ENCODE measurements at places on chromosomes 11 and 22.

DNA sequence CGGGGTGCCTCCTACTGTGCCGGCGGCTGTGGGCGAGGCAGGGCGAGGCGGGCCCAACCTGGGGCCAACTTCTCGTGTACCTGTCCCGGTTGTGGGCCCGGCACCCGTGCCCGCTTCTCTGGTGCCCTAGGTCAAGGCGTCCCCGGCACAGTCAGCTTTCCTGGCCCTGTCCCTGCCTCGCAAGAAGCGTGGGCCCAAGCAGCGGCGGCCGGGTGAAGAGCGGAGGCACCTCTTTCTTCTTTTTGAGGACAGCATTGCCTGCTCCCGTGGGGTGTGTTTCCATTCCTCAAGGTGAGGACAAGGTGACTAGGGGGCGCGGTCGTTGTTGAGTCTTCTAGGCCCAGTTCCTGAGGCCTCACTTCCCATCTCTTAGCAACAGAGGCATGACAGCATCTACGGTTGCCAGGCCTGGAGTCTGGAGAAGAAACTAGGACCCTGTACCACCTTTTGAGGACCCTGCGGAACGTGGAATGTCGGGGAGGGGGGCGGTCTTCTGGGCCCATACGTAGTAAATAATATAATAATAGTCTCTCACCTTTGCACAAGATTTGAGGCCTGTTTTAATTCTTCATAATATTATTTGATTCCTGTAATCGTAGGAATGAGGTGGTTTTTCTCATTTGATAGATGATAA is 418 bp downstream of the ACO2 start:
- no peak for DNase-seq

DNA sequence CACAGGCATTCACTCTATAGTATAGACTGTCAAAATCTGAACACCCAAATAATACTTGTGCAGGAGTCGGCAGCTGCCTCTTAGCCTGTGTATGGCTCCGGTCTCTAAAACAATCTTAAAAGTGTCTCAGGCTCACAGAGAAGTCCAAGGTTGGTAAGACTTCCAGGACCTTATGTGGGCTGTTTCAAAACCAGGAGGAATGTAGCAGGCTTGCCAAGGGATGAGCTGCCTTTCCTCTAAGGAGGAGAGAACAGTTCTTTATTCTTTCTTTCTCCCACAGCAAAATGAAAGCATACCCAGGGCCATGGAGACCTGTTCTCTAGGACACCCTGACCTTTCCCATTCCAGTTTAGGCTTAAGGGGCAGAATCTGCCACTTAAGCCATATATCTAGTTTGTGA is 176.5 kb downstream of the TRPC6 start:
- peak; percentile 82 for DNase-seq

GRCh38 chr11:13104619-13105236 is 95.6 kb downstream of the RASSF10 start:
- DNase-seq, result no peak

DNA sequence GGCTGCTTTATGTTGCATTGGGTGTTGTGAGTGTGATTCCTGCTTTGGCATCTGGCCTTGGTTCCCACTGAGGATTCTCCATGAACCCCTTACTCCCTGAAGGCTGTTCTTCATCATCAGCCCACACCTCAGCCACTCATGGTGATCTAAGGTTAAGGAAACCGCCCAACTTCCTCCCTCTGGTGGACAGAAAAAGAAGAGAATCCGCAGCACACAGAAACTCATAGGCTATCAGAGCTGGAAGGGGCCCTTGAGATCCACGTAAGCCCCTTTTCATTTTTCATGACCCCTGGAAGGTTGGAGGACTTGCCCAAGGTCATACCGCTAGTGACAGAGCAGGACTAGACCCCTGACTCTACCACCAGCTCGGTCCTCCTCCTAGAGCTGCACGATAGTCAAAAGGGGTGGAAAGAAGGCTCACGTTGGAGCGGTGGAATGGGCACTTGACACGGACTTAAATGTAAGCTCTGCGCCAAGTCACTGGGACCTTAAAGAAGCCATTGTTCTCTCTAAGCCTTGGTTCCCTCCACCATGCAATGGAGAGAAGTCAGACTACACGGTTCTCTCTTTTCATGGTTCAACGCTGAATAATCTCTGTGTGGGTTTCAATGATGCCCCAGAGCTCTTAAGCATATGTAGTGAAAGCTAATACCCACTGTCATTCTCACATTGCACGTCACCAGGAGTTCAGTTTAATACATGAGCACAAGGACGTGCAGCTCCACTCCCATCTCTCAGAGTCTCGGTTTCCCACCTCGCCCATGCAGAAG is 83.6 kb upstream of the CRTAM start:
- no peak for DNase-seq

DNA sequence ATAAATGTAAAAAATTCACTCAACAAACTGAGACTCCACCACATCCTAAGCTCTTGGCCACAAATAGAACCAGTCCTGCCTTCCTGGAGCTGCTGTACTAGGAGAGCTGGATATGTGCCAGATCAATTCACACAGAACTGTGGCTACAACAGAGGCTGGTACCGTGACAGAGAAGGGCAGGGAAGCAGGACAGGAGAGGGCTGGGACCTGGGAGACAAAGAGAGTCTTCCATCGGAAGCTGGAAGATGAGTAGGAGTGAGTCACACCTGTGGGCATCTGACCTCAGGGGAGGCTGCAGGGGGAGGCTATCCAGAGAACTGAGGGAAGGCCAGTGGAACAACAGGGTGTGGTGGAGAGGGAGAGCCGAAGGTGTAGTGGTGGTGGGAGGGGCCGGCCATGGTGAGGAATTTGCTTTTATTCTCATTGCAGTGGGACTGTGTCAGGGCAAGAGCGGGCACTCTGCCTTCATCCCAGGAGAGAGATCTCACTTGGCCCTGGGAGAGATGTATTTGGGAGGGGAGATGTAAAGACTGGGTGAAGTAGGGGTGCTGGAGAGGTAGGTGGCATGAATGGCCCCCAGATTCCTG is 1.9 kb upstream of the LTBP3 start:
- DNase-seq, result no peak

DNA sequence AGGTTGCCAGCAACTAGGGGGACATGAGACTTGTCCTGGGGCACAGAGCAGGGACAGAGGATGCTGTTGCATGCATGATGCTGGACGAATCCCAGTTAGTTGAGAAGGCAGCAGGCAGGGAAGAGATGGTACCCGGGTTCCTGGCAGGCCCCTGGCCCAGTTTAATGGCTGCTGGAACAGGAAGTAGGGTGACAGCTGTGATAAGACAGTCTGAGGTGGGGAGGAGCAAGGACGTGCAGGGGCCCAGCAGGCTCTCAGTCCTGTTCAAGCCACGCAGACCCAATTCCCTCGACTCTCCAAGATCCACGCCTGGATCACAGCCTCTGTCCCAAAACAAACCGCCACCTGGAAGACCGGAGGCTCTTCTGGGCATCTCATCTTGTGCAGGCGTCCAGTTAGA is 32.0 kb downstream of the LRRC10B start:
- no peak for DNase-seq

DNA sequence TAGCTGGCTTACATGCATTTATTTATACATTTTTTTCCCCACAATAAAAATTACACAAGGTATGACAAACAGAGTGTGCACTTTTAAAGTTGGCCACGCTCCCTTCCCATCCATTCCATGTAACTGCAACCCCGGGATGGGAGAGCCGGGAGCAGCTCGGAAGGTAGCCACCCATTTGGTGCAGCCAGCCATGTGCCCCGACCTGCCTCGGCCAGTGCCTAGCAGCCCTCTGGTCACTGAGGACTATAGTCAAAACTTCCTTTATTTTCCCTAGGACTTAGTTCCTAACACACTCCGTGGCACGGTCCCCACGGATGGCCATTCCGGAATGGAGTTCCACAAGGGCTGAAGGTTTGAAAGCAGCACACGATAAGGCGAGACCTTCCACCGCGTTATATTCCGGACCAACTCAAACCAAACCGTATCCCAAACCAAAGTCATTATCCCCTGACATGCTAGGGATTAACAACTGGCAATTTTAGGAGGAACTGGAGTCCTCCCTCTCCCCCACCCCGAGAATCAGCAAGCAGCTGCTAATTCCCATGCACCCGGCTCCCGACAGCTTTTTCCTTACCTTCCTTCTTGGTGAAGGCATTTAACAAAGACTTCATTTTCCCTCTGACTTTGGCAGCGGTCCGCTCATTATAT is 426.4 kb downstream of the SHANK2 start:
- DNase-seq, result no peak

DNA sequence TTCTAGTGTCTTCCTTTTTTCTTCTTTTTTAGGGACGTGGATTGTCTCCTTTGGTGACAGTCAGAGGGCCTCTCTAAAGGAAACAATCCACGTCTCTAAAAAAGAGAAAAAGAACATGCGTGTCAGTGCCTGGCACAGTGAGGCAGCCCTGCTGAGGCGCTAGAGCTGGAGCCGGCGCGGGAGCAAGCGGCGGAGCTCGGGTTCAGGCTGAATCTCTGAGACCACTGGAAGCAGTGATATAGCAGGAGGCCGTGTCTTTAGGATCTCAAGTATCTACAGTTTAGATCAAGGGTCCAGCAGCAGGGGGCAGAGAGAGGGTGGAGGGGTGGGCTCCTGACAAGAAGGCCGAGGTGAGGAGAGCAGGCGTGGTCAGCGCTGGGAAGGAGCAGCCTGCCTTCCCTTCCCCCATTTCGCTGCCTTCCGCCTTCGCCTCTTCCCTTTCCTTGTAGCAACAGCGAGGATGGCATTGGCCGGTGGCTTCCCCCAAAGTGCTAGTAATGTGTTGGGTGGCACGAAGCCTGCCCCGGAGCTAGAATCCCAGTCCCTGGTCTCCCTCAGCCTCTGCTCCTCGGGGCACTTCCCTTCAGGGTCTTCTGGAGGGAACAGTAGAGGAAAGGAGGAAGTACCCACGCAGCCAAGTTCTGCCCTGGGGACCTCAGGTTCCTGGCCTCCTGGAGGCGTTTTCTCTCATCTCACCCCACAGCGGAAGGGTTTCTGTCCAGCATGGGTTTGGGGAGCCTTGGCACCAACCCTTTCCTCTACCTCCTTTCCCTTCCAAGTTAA is 28.2 kb upstream of the RAB1B start:
- DNase-seq, result no peak

GRCh38 chr11:68687311-68687710 is 3.0 kb downstream of the GAL start:
- DNase-seq, result no peak

DNA sequence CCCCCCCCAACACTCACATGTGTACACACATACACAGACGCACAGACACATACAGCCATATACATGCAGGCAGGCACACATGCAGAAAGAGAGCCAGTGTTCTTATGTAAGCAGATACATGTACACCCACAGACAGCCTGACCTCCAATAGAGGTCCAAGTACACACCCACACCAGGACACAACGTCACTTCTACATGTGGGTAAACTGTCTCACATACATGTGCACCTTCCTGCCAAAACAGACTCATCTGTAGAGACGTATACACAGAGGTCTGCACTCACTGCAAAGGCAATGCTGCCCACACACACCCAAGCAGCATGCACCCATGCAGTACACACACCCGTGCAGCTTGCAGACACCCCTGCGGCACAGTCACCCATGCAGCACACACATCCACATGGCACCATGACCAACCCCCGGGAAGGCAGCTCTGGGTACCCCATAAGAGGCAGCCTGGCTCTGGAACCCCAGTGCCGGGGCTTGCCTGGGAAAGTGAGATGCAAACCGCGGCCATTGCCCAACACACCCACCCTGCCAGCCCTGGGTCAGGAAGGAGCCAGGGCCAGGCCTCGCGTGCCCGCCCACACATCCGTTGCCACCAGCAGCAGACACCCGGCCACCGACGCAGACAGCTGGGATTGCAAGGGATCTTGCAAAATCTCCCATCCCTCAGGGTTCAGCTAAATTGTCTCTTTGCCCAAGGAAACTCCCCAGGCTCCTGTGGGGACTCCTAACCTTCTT is 10.1 kb downstream of the CASTOR1 start:
- DNase-seq, result peak; percentile 71

DNA sequence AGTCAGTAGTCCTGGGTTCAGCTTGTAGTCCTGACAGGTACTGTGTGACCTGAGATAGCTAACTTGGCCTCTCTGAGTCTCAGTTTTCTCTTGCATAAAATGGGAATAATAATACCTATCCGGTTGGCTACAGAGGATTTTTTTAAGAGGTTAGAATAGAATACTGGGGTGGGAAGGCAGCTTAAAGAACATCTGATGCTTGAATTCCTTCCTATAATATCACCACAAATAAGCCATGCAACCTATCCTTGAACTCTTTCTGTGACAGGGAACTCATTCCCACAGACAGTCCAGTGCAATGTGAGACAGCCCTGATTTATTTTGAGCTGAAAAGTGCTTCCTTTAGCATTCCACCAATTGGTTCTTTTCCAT is 110.1 kb downstream of the CCDC81 start:
- DNase-seq, result no peak

DNA sequence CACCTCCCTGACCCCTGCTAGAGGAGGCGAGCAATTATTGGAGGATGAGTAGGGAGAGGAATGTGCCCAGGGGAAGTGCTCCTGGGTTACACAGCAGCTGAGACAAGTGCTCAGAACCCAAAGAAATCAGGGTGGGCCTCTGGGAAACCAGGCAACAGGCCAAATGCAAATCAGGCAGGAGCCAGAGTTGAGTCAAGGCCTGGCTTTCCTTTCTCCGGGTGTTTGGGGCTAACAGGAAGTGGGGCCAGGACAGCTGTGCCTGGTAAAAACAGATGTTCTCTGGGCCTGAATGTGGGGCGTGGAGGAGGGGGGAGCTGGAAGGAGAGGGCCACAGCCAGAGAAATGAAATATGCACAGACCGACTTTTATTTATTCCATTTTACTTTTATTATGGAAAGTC is 22.0 kb downstream of the MFNG start:
- no peak for DNase-seq

GRCh38 chr11:124918950-124919349 is at the start of gene HEPN1:
TSS of gene HEPN1 (plus strand) at chr11:124919250.
- DNase-seq, result no peak

DNA sequence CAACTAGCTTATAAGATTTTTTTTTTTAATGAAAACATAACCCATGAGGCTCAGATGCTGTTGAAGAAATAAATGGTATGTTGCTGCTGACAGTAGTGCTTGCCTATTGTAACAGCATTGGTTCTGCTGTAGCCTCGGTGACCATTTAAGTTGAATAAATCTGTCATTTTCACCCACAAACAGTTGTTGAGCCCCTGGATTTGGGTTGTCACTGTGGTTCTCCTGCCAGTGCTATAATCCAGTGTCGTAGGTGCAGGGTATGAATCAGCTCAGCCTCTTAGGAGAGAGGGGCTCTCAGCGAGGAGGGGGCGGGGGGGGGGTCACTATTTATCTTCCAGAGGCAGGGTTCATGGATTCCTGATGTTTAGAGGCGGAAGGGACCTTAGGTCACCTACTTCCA is 49.9 kb upstream of the HORMAD2 start:
- no peak for DNase-seq

DNA sequence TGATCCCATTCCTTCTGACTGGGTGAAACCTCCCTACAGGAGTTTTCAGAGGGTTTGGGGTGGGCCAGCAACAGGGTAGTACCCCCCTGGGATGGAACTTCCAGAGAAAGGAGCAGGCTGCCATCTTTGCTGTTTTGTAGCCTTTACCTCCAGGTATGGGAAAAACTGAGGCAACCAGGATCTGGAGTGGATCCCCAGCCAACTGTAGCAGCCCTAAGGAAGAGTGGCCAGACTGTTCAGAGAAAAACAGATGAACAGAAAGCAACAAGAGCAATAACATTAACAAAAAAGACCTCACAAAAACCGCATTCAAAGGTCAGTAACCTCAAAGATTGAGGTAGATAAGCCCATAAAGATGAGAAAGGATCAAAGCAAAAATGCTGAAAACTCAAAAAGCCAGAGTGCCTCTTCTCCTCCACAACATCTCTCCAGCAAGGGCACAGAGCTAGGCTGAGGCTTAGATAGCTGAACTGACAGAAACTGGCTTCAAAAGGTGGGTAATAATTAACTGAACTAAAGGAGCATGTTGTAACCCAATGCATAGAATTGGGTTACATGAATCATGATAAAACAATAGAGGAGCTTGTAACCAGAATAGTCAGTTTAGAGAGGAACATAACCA is 1288.6 kb upstream of the CNTN5 start:
- DNase-seq, result no peak
